Activated T-cell treated with anti-CD3 and anti-CD28 coated beads, Interleukin-2, amount 50 U/mL, for 72 hours (primary cell): ENCODE measurements at places on chromosomes 7 and 10. TPM values are rescaled to one million over a fixed set of nuclear protein-coding genes. Genes with fewer than 3 reads are reported as not detected.
A peak's percentile ranks its signal among the peaks of the same experiment; 100 is the strongest.

DNA sequence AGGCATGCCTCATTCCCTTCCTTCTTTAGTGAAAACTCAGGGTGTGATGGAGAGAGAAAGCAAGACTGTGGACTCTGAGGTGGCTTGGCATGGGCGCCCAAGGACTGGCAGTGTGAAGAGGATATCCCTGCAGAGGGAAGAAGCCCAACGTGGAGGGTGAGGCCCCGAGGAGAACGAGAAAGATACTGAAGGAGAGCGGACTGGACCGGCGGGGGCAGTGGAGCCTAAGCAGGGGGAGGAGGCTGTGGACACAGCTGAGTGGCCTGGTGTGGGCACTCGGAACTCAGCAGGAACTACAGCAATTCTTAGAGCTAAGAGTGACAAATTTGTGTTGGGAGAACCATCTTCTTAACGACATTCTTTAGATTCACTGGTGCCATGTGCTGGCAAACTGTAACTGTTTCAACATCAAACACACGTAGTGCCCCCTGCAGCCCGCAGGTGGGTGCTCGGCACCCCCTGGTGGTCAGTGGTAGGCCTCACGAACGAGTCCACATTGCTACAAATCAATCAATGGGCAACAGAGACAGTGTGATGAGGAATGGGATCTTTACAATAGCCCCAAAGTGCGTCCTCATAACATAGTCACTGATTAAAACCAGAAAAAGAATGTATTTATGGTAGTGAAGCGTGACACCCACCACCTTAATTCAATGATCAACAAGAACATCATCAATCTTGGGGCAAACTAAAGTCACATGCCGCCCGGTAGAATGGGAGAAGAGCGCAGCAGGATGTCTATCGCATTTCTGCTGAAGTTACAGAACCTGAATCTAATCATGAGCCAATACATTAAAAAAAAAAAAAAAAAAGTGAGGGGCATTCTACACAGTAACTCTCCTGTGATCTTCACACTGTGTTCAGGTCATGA is 2.0 kb upstream of the SFTPA1 start:
- H3K36me3 ChIP-seq, result no peaks in the 10 kb centered on the region
- peak; percentile 73 for DNase-seq
- peaks cover 6% of the 10 kb centered on the region for H3K27me3 ChIP-seq
- no peak overlapping the region for H3K4me3 ChIP-seq

DNA sequence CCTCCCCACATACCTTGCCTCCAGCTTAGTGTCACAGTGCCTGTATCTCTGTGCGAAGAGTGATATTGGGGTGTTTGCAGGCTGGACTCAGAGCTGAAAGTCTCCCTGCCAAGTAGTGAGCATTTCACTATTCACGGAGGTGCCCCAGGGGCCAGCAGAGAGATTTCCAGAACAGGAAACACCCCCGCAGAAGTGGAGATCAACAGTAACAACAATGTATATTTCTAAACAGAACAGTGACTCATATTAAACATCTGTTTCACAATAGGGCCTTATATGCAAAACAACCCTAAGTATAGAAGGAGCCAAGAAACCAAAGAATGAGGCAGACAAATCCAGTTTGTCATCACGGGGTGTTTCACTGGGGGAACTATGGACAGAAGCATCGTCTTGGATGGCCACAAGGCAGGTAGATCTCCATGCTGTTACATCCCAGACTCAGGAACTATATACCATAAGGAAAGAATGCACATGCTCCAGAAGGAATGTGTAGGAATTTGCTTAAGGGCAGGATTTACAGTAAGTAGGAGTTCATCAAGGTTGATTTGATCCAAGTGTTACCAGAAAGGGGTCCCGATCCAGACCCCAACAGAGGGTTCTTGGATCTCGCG is 29.3 kb upstream of the CCL24 start:
- peak; percentile 64 for DNase-seq
- H3K4me1 ChIP-seq, result peaks cover 14% of the 10 kb centered on the region

Gene CYP17A1
- not detected for total RNA-seq

DNA sequence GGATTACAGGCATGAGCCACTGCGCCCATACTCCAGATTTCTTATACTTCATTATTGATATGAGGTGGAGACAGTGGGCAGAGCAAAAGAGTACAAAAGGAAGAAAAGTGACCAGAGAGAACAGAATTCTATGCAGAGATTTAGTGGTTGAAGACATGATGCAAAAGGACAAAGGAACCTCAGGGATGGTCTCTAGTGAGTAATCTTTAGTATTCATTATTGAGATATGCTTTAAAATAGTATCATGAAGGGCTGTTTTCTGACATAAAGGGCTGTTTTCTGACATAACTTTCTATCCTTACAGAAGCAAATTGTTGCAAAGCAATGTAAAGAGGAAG is 81.2 kb upstream of the OIT3 start:
- H3K27ac ChIP-seq, result no peak overlapping the region
- no peaks in the 10 kb centered on the region for H3K36me3 ChIP-seq
- H3K4me3 ChIP-seq, result no peak overlapping the region
- no peaks in the 10 kb centered on the region for H3K27me3 ChIP-seq
- DNase-seq, result no peak

GRCh38 chr7:74288034-74288881 is 949 bp upstream of the CLIP2 start:
- DNase-seq, result no peak
- H3K27ac ChIP-seq, result no peak overlapping the region
- peak overlapping the region; percentile 82 for H3K4me3 ChIP-seq
- H3K4me1 ChIP-seq, result peaks cover 13% of the 10 kb centered on the region
- peaks cover 33% of the 10 kb centered on the region for H3K27me3 ChIP-seq

- H3K4me1 ChIP-seq, result no peaks in the 10 kb centered on the region
- H3K36me3 ChIP-seq, result no peaks in the 10 kb centered on the region
- no peak overlapping the region for H3K4me3 ChIP-seq
- no peak overlapping the region for H3K27ac ChIP-seq
These were observed 103.3 kb upstream of the CHST15 start for GRCh38 chr10:124196659-124197058.

Gene MAT1A
- total RNA-seq, result not detected

DNA sequence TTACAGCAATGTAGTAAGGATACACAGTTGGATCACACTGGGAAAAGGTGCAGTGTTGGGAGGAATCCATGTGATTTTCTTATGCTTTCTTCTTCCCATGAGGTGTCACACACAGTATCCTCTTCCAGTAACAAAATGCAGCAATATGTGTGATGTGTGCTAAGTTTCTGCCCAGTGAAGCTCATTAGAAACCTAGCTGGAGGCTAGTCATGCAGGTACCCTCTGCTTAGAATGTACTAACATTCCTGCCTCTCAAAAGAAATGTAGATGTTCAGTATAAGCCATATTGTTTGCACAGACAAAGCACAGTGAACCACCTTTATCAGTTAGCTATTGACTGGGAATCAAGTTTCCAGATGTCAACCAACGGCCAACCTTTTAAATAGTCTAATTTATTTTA is 12.9 kb upstream of the KCND2 start:
- no peak overlapping the region for H3K27ac ChIP-seq
- no peak overlapping the region for H3K4me3 ChIP-seq
- H3K27me3 ChIP-seq, result no peaks in the 10 kb centered on the region
- DNase-seq, result no peak

- DNase-seq, result no peak
- H3K4me1 ChIP-seq, result no peaks in the 10 kb centered on the region
- no peaks in the 10 kb centered on the region for H3K36me3 ChIP-seq
- H3K27ac ChIP-seq, result no peak overlapping the region
These were observed 442.0 kb upstream of the ANKRD30A start for GRCh38 chr10:36683421-36683820.

- no peak overlapping the region for H3K4me3 ChIP-seq
- H3K27me3 ChIP-seq, result no peaks in the 10 kb centered on the region
- H3K36me3 ChIP-seq, result peaks cover 8% of the 10 kb centered on the region
- no peak overlapping the region for H3K27ac ChIP-seq
These were observed 16.1 kb downstream of the LANCL2 start for GRCh38 chr7:55381189-55381588.

Gene AMZ1
- total RNA-seq, result 1.3 TPM
